Glomerular endothelial cell (primary cell): ENCODE measurements at places on chromosomes 7 and 10.

DNA sequence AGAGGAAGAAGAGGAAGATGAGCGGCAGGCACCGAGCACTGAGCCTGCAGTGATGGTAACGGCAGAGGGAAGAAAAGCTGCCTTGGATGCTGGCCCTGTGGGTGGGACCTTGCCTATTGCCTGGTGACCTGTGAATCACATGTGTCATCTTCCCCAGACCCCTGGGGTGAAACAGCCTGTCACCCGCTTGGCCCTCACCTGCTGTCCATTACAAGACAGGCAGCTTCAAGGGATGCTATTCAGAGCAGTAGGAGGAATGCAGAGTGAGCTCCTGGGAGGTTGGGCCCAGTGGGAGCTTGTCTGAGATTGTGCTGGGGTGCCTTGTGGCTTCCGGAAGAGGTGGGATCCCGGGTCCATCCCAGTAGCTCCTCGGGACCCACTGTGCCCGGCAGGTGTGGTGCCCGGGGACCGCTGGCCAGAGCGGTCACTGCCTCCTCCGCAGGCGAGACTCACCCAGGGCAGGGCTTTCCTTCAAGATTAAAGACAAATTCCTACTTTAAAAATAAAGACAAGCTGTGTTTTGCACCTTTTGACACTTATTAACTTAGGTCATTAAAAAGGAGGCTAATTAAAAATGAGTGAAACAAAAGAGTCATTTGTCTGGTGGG lies 440.2 kb upstream of the MKI67 start:
- DNase-seq: no peak

- no peak for DNase-seq
Observed at GRCh38 chr10:117936141-117936540, 110.6 kb downstream of the RAB11FIP2 start.

DNA sequence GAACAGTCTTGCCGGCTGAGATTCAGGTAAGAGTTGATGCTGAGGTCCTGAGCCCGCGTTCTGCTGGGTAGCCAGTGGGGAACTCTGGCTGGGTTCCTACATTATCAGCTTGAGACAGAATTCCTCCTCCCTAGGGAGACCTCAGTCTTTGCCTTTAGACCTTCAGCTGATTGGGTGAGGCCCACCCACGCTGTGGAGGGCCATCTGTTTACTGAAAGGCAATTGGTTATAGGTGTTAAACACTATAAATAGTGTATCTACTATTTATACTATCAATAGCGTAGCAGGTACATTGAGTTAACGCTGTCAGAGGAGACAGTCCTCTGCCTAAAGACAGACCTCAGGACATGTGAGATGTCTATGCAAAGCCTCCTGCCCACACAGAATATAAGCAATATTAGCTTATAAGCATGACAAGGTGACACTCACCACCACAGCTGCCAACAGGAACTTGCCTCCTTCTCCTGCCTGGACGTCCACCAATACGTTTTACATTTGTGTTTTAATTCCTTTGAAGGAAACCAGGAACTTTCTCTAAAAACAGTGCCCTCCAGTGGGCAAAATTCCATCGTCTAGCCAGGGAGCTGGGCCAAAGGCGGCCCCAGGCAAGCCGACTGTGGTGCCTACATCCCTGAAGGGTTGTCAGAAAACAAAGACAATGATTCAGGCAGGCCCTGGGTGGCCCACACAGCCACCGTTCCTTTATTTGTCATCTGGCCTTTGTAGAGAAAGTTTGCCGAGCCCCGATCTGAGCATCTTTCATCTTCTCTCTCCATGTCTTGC lies 58.8 kb downstream of the INSIG1 start:
- DNase-seq: no peak

DNA sequence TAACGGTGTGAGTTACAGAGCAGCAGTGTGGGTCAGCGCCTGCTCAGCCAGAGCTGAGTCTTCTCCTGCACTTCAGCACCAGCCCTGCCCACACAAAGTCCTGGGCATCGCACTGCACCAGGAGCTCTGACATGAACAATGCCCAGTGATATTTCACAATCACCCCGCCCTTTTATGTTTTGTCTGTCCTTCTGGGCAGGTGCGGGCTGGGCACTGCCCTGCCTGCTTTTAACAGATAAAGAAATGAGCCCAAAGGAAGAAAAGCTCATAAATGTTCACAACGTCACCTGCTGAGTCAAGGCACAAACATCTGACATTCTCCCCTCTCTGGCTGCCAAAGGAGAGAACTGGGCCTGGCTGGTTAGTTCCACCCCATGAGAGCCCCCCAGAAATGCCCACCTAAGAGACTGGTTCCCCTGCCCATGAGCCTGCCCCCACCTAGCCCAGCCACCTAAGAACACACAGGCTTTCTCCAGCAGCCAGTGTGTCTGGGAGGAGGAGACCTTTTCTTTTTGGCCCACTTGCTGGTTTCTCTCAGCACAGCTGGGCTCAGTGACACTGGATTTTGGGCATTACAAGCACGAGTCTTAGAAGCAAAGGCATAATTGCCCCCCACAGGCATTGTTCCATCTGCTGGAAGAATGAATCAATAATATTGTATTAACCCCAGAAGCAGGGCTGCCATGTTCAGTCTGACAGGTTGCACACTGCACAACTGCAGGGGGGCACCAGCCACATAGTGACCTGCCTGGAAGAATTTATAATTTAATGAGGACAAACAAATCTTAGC lies 22.3 kb downstream of the CALML3 start:
- DNase-seq: no peak

GRCh38 chr7:29039821-29040578 lies 81.9 kb upstream of the TRIL start:
- DNase-seq: no peak

DNA sequence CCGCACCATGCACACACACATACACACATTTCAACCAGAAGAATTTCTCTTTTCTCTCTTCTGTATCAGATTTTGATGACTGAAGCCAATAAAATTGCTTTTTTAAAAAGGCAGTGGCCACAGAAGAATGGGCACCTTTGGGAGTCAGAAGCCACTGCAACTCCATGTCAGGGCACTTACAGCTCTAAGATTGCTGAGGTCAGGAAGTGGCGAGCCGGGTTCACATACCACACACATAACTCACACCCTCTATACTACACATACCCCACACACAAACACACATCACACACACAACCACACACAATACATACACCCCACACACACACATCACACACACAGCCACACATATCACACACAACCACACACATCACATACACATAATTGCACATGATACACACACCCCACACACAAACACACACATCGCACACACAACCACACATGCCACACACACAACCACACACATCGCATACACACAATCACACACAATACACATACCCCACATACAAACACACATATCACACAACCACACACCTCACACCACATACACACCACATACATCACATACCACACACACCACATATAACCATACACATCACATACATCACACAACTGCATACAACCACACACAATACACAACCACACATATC lies 31.2 kb downstream of the GPRIN2 start:
- DNase-seq: no peak

DNA sequence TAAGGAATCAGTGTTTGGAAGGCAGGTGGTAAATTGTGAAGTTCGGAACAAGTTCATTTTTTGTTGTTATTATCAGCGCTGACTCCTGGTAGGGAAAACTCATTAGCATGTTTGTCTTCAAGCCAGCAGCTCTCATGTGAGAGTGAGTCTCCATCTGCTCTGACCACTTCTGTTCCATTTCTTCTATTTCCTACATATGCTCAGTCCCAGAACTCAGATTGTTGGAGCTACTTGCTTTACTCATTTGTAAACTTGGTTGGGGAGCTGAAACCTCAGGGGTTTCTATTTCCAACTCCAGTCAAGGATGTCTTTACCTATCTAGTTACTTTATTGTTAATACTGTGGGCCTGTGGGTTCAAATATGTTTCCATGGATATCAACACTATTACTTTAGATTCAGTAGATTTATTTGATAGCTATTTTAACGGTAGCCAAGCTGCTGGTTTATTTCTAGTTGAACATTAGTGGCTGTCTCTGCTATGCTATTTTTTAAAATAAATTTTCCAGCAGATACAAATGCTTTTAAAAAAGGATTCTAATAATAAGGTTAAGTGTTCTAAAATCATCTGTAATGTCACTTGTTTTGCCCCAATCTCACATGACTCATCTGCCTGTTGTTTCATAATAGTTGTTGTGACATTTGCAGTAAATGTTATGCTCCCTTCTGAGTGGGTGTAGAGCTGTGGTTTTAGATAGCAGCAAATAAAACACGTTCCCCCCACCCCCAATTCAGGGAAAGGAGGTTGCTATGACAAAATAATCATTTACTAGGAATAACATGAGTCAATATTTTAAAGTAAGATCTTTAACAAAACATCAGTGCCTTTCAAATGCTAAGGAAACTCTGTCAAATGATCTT lies 143.3 kb downstream of the HDAC9 start:
- DNase-seq: no peak

DNA sequence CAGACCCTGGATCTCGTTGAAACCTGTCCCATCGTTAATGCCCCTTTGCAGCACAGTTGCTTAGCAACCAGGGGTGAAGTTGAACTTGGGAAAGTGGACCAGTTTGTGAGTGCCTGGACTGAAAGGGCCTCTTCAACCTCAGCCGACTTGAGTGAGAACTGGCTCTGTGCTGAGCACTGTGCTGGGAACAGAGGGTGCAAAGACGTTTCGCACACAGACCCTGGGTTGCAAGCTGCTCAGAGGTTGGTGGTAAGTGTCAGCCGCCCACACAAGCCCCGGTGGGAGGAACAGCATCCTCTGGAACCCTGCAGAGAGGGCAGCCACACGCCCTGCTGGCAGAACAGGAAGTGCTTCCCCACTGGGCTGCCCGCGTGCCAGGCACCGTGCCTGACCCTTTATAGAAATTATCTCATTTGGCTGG lies 89.2 kb downstream of the CARD11 start:
- DNase-seq: no peak

DNA sequence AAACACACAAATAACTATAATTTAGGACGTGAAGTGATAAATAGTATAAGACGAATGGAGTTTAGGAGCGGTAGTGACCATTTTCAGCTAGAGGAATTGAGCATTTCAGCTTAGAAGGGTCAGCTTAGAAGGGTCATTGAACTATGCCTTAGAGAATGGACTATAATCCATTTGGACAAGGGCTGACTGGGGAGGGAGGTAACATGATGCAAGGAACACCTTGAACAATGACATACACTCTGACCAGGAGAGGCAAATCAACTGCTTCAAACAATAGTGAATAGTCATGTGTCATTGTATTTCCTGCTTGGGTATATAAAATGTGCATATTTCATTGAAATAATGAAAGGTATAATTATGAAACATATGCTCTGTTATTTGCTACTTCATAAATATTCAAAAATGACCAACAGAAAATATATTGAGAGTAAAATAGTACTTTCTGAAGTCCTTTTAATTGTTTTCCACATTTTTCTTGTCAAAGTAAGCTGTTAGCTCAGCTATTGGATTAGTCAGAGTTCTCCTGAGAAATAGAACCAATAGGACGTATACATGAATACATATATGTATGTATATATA lies 40.5 kb upstream of the WASL start:
- DNase-seq: no peak

DNA sequence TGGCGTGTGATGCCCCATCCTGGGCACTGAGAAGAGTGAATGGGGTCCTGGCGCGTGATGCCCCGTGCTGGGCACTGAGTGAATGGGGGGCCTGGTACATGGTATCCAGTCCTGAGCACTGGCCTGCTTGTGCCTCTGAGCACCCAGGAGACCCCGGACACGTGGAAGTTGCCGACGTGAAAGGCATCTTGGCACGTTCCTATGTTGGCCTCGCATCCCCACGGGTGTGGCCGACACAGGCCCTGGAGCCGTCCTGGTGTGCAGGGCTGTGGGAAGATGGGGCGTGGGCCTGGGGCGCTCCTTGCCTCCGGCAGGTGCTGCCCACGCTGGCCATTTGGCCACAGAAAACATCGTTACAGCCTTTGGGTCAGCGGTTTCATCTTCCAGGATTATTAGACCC lies 35.5 kb downstream of the CFAP46 start:
- no peak for DNase-seq

- no peak for DNase-seq
Observed at GRCh38 chr10:86020134-86020533, 346.5 kb downstream of the GRID1 start.

- no peak for DNase-seq
Observed at GRCh38 chr7:69683002-69683401, 84.7 kb downstream of the AUTS2 start.

DNA sequence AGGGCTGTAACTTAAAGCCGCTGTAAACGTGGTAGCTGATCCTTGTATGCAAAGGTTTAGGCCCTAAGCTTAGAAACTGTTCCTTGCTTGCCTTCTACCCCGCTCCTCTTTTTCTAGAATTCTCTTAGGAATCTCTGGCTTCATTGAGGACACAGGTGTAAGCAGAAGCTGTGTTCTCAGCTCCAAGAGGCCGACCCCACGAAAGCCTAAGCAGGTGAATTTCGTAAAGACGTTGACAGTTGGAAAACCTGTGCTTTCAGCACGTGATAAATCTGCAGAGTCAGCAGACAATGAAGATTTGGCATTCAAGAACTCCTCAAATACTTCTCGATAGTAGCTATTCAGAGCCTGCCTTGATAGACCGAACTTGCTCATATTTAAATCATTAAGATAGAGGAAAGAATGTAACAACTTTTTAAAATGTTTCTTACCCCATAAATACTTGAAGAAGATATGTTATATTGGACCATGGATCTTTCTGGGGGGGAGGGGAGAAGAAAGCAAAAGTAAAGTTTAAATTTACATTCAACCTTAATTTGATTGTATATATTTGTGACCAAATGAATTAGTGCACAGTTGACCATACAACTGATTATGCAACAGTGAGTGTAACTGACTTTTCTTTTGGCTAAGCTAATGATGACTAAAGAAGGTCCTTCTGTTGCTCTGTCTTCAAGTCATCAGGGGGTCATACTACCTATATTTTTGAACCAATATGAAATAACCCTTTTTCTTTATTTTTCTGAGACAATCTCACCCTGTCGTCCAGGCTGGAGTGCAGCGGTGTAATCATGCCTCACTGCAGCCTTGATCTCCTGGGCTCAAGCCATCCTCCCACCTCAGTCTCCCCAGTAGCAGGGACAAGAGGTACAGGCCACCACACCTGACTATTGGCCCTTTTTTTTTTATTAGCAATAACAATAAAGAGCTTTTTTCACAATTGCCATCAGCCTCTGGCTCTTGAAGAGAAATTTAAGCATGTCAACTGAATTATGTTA lies 1.2 kb upstream of the GDI2 start:
- no peak for DNase-seq

- no peak for DNase-seq
Observed at GRCh38 chr7:123398921-123399320, 135.5 kb downstream of the IQUB start.

DNA sequence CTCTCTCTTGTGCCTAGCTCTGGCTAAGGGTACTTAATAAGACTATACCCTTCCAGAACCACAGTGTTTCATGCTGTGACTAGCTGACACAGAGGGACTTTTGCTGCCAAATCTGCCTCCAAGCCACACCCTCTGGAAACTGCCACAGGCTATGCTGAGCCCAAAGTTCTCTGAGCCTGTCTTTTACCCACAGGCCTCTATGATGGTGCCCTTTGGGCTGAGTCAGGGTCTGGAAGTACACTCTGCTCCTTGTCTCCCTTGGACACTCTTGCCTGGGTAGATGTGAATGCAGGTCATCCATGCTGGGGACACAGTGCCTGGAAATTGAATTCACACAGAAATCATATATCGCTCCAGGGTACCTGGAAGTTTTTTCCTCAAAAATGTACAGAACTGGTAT lies 22.6 kb downstream of the DYDC1 start:
- no peak for DNase-seq
